ENCODE measurements at places on chromosomes 11 and 22. TPM values are rescaled to one million over a fixed set of nuclear protein-coding genes. Genes with fewer than 3 reads are reported as not detected.

The B3GAT1 gene
- 0.32 TPM for total RNA-seq

DNA sequence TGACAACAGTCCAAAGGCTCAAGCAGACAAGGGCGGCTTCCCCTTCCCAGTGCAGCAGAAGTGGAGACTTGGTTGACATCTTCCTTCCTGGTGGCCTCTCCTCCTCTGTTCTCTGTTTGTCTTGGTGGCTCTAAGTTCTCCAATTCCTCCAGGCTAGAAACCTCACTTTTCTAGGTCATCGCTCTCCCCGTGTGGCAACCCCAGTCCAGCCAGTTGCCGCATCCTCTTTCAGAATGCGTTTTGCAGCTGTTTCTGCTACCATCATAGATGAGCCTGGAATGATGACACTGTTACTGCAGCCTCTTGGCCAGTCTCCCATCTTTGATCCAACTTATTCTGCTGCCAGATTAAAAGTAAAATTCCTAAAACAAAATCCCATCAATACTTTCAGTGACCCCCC is 201.5 kb downstream of the TRIM29 start:
- no peak for DNase-seq

DNA sequence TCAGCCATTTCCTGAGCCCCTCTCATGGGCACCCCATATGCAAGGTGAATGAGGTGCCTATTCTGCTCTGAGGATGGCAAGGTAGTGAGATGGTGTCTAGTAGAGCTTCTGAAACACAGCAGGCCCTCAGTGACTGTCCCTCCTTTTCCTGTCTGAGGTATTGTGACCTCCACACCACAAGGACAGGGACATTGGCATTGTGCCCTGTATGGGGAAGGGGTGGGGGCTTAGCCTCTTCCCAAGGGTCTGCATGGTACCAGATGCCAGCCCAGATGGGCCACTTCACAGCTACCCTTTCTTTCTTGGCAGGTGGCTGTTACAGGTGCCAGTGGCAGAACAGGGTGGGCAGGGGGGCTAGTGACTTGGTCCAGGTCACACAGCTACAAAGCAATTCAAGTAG is 78.8 kb downstream of the CABIN1 start:
- no peak for DNase-seq

The TRIM6 gene
- total RNA-seq = 5.5 TPM

DNA sequence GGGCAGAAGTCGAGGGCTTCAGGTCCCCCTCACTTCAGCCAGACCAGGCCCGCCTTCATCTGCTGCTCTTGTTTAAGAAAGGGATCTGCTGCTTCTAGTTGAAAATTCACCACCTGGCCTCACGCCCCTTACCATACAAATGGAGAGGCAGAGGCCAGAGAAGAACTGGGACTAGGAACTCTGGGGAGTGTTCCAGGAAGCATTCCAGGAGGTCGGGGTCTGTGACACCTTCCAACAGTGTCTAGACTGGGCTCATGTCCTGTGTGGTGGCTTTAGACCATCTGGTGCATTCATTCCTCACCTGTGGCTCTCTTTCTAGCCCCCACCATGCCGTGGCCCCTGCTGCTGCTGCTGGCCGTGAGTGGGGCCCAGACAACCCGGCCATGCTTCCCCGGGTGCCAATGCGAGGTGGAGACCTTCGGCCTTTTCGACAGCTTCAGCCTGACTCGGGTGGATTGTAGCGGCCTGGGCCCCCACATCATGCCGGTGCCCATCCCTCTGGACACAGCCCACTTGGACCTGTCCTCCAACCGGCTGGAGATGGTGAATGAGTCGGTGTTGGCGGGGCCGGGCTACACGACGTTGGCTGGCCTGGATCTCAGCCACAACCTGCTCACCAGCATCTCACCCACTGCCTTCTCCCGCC is 12.3 kb downstream of the TSKU start:
- no peak for DNase-seq

The FZD4 gene
- 65.2 TPM for total RNA-seq

- no peak for DNase-seq
Observed at GRCh38 chr11:26844963-26845362, 123.1 kb upstream of the SLC5A12 start.
